ENCODE measurements at places on chromosomes 5 and 9.
A peak's percentile ranks its signal among the peaks of the same experiment; 100 is the strongest.

DNA sequence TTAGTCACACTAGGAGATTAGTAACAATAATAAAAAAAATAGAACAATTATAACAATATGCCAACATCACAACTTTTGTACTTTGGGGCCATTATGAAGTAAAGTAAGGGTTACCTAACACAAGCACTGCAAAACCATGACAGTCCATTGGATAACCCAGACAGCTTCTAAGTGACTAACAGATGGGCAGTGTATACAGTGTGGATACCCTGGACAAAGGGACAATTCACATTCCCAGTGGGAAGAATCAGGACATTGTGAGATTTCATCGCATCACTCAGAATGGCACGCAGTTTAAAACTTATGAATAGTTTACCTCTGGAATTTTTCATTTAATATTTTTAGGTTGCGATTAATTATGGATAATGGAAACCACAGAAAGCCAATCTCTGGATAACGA, 45.6 kb upstream of the JADE2 start:
- DNase-seq, result no peak

DNA sequence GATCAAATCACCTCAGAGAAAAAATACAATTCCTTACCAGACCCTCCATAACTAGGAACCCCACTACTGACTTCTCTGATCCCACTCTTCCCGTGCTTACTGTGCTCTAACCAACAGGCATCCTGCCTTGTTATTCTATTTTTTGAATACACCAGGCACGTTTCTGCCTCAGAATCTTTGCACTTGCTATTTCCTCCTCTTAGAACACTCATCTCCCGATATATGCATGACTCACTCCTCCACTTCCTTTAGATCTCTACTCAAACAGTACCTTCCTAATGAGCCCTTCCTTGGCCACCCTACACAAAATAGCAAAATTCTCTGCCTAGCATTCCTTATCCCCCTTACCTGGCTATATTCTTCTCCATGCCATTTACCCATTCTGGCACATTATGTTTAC, 43.9 kb downstream of the MAPKAP1 start:
- DNase-seq, result no peak

GRCh38 chr5:56251918-56252553, 18.9 kb upstream of the ANKRD55 start:
- DNase-seq, result no peak

- no peak for DNase-seq
These were observed 292.4 kb downstream of the CD180 start for GRCh38 chr5:66904189-66904588.

DNA sequence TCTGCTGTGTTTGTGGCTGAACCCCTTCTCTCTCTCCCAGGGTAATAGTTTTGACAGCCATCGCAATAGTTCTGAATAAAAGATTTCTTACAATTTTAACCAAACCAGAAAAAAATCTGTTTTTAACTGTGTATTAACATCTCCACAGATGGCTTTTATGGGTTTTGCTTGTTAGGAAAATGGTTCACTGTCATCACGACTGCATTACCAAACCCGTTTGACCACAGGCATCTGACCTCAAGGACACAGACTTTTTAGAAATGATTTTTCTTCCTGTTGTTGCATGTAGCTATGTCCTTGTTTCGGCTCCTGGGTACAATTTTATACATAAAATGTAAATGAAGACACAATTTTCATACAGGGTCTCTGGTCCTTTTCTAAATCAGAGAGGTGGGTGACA, 316.1 kb downstream of the IRX1 start:
- DNase-seq, result no peak

DNA sequence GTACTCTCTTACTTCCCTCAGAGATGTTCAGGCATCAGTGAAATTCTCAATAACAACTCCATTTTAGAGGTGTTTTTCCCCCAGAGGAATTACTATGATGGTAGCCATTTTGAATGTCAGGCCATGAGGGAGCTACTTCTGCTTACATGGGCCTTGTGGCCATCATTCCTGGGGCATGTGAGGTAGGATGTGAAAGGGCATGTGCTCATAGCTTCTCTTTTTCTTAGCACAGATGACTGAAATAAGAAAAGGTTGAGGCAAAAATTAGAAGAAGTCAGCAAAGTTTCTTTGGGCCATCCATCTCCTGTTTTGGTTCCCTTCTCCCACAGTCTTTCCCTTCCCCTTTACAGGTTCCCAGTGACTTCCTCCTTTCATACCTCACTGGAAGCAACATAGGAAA, 68.8 kb downstream of the FEM1C start:
- DNase-seq, result no peak

DNA sequence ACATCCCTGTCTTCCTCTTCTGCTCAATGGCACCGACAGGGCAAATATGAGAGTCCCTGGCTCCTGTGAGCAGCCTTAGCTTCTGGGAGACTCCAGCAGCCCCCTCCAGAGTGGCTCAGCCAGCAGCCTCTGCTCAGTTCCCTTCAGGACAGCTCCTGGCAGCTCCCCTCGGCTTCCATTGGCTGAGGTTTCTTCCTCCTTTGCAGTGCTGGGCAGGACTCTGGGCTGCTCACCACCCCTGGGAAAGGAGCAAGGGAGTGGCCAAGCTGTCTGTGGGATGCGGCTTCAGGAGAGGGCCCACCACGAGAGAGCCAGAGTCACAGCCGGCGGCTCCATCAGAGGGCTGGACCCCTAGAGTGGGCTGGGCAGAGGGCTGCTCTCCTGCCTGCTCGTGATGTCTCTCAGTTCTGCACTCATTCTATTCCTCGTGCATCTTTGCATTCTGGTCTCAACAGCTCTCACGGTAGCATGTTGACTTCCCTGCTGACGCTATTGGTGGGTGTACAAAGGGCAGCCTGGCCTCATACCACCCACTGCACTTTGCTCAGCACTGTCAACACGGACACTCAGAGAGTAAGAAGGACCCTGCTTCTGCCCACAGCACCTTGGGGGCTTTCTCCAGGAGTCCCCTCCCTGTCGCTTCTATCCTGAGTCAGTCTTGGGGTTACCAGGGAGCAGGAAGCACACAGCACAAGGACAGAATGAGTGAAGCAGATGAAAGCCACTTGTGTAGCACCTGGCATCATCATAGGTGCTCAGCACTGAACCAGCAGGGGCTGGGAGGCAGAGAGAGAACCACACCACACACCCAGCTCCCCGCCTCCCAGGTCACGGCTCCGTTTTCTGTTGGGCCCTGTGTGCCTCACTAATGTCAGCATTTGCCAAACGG, 80.9 kb upstream of the ALDH1B1 start:
- DNase-seq, result no peak

DNA sequence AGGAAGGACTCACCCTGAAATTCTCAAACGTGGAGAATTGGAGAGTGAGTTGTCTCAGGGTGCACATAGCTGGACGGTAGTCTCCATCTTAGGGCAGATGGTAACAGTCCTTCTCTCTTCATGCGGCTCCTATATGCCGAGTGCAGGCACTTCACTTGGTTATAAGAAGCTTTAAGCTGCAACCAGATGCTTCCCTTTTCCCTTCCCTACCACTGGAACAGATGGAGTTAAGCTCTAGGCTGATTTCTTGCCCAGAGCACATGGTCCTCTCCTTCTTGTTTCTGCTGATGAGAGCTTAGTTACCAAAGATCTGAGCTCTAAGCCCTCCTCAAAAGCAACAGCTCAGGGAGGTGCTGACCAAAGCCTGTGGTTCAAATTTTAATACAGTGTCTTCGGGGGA, 355.7 kb downstream of the ARHGEF28 start:
- DNase-seq, result peak; percentile 83

GRCh38 chr9:82580921-82581320, 482.0 kb downstream of the RASEF start:
- DNase-seq, result no peak

DNA sequence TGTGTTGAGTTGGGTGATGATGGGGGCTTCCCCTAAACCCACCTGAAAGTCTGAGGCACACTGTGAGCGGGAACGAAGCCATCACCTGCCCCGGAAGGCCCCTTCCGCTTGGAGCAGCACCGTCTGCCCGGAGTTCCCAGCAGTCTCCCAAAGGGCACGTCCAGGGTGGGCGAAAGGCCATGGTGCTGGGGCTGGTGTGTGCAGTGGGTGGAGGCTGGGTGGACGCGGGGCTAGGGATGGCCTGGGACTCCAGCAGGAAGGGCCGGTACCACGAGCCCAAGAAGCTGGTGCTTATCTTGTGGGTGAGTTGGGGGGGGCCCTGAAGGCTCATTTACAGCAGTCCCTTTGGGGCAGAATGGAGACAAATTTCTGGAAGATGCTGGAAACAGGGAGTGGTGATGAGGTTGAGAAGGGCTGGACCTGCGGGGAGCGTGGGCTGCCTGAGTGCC, 4.6 kb downstream of the FLT4 start:
- DNase-seq, result no peak

DNA sequence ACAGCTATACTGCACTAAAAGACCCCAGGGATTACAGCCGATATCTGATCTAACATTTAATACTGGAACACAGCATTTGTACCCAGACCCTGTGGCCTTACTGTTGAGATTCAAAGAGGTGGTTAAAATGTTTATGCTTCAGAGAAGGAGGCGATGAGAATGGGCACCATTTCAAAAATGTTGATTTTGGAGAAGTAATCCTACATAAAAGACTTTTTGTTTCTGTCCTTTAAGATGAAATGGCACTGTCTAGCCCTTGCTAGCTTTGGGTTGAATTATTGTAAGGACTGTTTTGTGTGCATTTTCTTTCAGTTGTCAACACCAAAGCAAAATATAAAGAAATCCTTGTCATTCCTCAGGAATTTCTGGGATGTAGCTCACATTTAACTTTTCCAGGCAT, 288.5 kb upstream of the ANKH start:
- DNase-seq, result no peak

GRCh38 chr5:11143456-11144267, 382.6 kb upstream of the DAP start:
- no peak for DNase-seq

- no peak for DNase-seq
These were observed 744 bp upstream of the PPP2CA start for GRCh38 chr5:134226441-134227192.

GRCh38 chr9:78213712-78214111, 22.2 kb upstream of the CEP78 start:
- no peak for DNase-seq

DNA sequence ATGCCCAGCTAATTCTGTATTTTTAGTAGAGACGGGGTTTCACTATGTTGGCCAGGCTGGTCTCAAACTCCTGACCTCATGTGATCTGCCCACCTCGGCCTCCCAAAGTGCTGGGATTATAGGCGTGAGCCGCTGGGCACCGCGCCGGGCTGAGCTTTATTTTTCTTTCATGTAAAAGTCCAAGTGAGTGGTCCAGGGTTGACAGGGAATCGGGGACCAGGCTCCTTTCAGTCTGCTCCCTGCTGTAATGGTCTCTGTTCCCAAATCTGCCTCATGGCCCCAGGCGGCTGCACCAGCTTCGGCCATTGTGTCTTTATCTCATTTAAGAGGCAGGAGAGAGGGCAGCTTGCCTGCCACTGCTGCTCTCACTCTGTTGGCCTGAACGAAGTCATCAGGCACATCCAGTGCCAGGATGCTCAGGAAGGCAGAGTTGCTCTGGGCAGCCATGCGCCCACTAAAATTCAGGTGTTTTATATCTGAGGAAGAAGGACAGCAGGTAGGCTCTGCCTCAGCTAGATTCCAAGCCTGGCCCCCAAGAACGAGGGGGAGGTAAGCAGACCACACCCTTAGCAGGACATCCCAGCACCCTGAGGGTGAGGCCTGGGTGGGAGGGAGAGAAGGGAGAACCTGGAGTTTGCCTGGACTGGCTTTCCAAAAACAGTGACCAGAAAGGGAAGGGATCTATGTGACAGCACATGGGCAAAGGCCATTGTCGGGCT, 1.7 kb upstream of the CCDC183 start:
- no peak for DNase-seq
